ENCODE measurements at places on chromosomes 11 and 22. TPM values are rescaled to one million over a fixed set of nuclear protein-coding genes. Genes with fewer than 3 reads are reported as not detected.

OR52I1 gene
- total RNA-seq = not detected

DNA sequence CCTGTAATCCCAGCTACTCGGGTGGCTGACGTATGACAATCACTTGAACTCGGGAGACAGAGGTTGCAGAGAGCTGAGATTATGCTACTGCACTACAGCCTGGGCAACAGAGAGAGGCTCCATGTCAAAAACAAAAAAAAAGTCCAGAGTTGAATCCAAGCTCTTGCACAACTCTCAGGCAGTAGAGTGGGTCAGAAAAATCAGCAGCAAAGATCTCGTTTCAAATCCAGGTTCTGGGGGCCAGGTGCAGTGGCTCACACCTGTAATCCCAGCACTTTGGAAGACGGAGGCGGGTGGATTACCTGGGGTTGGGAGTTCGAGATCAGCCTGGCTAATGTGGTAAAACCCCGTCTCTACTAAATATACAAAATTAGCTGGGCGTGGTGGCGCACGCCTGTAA, 24.9 kb downstream of the CLPB start:
- DNase-seq = no peak

DNA sequence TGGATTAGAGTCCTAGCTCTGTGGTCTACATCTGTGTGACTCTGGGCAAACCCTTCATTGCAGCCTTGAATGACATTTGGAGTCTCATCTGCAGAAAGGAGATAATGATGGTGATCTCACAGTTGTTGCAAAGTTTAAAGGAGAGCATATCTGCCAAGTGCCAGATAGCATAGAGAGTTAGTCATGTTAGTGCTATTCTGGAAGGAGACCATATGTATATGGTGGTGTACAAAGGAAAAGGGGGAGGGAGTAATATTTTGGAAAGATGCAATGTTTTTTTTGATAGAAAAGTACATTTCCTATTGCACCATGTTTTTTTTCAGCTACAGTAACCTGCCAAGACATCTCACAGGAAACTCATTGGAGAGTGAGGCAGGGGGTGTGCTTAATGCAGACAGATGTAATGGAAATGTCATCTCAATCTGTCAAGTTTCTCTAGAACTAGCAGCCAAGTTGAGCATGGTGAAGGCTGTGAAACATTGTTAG, 92.1 kb upstream of the NARS2 start:
- DNase-seq = no peak

DNA sequence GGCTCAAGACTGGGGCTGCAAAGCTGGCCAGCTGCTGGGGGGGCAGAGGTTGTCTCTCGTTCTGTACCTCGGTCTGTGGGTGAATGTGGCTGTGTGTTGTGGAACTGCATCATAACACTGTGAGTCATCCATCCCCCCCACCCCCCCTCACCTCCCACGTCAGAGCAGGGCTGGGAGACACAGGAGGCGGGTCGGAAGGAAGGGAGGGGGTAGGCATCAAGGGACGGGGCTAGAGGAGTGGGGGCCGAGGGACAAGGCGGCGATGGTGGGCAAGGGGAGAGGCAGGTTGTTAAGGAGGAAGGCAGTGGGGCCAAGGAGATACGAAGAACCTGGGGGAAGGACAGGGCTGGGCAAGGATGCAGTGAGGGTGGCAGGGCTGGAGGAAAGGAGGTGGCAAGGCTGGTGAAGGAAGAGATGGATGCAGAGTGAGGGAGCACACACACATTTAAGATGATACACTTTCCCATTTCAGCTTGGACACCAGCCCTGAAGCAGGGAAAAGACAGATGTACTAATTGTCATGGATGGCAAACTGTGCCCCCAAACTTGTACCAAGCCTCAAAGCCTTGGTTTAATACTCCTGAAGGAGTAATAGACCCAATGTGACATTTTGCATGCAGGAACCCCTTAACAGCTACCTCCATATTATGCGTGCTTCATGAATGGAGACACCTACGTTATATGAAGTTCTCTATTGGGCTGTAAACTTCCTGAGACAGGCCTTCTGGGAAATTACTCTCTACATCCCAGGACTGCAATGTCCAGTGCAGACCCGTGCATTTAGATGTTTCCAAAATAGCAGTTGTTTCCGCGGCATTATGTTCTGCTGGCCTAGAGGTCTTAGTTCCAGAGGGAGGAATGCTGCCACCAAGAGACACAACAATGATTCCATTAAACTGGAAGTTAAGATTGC, at the start of gene YPEL4:
YPEL4 (minus strand) TSS at position 87 of the 913 bp plus-strand sequence. CDS start 2,805 bp downstream, outside the sequence.
- peak; percentile 78 for DNase-seq

All from activated CD8-positive, alpha-beta T cell treated with anti-CD3 and anti-CD28 coated beads for 36 hours (primary cell).